ENCODE measurements at places on chromosomes 5 and 9.

GRCh38 chr5:159514229-159514810 is 184.0 kb upstream of the IL12B start:
- DNase-seq, result no peak

DNA sequence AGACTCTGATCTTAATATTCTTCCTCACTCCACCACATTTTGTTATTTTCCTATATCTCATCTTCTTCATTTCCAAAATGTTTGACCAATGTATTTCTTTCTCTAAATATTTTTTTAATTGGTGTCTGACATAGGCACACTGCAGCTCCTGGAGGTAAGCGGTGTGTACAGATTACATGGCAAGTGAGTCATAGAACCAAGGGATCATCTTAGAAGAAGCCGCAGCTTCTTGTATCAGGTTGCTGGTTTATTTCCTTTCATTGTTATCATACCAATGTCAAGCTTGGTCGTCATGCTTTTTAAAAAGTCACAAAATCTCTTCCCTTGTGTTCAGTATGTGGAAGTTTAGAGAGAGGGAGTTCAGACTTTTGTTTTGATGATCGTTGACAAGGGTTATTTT is 526.1 kb upstream of the CDH18 start:
- no peak for DNase-seq

- no peak for DNase-seq
These were observed 70.8 kb upstream of the CDKN2B start for GRCh38 chr9:22079873-22080341.

- DNase-seq, result no peak
These were observed 6.7 kb downstream of the FAM114A2 start for GRCh38 chr5:154031937-154032489.

DNA sequence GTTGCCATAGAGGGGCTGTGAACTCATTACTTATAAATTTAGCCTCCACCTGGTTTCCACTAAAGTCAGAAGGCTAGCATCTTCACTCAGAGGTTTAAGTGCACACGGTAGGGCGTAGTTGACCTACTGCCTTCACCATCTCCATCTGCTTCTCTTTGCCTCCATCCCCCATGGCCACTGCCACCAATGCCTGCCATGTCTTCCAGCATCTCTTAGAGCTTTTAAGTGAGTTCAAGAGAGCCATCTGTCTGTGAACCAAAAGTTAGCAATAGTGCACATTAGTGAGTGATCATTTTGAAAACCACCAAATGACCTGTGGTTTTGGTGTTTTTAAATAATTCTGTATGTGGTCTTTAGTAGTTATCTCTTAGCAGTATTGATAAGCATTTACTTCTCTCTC is 102.0 kb downstream of the DMRTA1 start:
- DNase-seq, result no peak

DNA sequence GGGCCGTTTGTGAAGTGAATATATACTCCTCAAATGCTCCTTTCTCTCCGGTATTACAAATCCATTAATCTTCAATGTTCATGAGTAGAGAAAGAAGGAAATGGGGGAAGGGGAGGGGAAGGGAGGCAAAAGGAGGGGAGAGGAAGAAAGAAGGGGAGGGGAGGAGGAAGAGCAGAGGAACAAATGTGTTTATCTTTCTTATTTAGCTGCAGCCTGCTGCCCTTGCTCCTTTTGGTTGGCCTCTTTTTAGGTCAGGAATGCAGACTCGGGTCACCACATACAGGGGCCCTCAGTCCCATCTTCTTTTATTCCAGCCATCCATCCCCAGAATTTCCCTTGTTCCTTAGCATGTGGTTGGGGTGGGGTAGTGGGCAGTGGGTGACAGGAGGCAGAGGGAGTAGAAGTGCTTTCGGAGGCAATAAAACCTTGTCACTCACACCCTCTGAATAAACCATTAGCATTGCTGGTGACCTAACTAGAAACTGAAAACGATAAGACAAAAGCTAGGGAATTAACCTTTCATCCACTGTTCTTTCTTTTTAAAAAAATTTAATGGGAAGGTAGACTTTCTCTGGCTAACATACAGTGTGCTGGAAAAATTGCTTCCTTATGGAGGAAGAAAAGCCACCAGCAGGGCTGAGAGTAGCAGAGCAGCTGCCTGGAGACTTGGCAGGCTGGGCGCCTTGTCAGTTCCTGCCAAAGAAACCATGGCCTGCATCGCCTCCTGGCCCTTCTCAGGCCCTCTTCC is 16.8 kb upstream of the PRLR start:
- no peak for DNase-seq

- DNase-seq, result no peak
These were observed 1158.0 kb downstream of the MAT2B start for GRCh38 chr5:164663198-164663989.

GRCh38 chr9:79731171-79731890 is 159.6 kb downstream of the TLE4 start:
- no peak for DNase-seq

DNA sequence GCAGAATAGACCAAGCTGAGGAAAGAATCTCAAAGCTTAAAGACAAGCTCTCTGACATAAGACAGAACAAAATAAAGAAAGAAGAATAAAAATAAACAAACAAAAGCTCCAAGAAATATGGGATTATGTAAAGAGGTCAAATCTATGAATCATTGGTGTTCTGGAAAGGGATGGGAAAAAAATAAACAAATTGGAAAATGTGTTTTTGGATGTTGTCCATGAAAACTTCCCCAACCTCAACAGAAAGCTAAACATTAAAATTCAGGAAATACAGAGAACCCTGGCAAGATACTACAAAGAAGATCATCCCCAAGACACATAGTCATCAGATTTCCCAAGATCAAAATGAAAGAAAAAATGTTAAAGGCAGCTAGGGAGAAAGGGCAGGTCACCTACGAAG is 662.0 kb upstream of the CDH18 start:
- no peak for DNase-seq

- DNase-seq, result no peak
These were observed 20.4 kb upstream of the CYFIP2 start for GRCh38 chr5:157245476-157245875.

DNA sequence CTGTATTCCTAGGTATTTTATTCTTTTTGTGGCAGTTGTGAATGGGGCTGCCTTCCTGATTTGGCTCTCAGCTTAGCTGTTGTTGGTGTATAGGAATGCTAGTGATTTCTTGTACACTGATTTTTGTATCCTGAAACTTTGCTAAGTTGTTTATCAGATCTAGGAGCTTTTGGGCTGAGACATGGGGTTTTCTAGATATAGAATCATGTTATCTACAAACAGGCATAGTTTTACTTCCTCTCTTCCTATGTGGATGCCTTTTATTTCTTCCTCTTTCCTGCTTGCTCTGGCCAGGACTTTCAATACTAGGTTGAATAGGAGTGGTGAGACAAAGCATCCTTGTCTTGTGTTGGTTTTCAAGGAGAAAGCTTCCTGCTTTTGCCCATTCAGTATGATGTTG is 129.9 kb downstream of the DMXL1 start:
- DNase-seq, result no peak

- no peak for DNase-seq
These were observed 19.5 kb downstream of the NCS1 start for GRCh38 chr9:130191749-130192120.

DNA sequence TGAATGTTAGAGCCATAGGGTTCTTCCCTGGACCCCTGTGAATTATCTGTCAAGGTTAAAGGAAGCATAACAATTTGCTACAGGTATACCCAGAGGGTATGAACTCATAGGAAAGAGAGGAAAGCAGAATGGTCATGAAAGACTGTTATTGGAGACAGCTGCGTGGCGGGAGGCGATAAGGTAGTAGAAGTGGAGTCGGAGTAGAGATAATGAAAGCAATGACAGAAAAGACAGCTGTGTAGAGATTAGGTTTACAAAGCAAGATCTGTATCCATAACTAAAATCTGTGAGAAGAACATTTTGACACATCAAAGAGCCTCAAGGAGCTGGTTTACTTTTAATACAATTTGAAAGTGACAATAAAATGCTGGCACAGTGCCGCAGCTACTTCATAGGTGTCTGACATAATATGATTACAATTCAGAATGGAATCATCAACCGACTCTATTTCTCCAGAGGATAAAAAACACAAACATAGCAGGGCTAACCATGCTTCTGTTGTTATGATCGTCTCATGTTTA is 603.9 kb downstream of the CDH12 start:
- no peak for DNase-seq

GRCh38 chr5:38433160-38433861 is 123.1 kb downstream of the LIFR start:
- no peak for DNase-seq

- no peak for DNase-seq
These were observed 13.9 kb downstream of the PTTG1 start for GRCh38 chr5:160435532-160435931.
